Stimulated activated naive CD8-positive, alpha-beta T cell treated with anti-CD3 and anti-CD28 coated beads, Interleukin-15, amount 100 ng/mL, for 72 hours (primary cell): ENCODE measurements at places on chromosomes 1 and 21.

DNA sequence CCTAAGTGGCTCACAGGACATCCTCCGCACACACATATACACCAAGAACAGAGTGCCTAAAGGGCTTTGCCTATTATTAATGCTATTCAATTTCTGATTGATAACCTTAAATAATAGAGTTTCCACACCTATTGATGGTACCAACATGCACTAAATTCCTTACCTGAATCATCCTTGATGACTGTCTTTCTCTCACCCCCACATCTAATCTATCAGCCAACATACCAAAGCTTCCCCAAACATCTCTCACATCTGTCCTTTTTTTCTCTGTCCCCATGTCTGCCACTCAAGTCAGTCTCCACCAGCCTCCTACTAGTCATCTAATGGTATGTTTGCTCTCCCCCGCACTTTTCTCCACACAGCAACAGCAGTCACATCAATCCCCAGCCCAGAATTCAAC, 174.4 kb downstream of the DSCAM start:
- DNase-seq: no peak

DNA sequence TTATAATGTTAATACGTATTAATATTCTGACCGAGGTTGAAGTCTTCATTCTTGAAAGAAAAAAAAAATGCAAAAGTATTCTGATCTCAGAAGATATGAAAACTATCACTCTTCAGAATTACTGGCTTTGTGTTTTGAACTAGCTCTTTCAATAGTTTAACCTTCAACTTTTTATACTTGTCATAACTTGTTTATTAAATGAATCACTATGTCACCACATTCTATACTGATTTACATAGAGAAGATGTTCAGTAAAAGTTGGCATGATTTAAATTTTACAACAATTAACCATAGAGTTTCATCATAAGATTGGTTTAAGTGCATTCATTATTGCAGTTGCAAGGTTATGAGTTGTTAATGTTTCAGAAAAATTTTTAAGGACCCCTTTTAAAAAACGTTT, 57.3 kb downstream of the HS2ST1 start:
- no peak for DNase-seq

DNA sequence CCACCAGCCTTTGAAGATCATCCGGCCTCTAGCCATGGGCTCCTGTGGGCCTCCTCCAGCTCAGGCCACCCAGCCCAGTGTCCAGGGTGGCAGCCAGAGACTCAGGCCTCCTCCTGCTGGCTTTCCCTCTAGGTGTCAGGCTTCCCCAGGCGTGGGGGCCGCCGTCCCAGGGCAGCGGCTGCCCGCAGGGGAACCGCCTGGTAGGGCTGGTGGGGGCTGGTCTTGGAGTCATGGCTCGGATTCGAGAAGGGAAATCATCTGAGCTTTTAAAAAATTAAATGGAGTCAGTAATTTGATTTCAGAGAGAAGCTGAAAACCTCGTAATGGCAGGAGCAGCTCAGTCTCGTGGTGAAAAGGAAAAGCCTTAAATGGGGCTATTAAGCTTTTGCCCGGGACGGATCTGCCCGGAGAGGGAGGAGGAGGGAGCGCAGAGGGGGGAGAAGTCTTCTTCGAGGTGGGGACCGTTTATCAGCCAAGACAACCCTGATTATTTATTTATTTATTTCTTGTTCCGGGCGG, 66.4 kb upstream of the TARDBP start:
- DNase-seq: no peak

- DNase-seq: no peak
Measured at GRCh38 chr1:209238356-209238755, 345.2 kb upstream of the CAMK1G start.

GRCh38 chr1:150444232-150444631, 43.0 kb upstream of the TARS2 start:
- no peak for DNase-seq

GRCh38 chr21:42941696-42942085, 16.3 kb upstream of the ERVH48-1 start:
- DNase-seq: no peak

GRCh38 chr1:6052543-6053205, 7.0 kb downstream of the KCNAB2 start:
- peak; percentile 8 for DNase-seq

GRCh38 chr1:211474451-211474850, 17.5 kb downstream of the RD3 start:
- DNase-seq: no peak

DNA sequence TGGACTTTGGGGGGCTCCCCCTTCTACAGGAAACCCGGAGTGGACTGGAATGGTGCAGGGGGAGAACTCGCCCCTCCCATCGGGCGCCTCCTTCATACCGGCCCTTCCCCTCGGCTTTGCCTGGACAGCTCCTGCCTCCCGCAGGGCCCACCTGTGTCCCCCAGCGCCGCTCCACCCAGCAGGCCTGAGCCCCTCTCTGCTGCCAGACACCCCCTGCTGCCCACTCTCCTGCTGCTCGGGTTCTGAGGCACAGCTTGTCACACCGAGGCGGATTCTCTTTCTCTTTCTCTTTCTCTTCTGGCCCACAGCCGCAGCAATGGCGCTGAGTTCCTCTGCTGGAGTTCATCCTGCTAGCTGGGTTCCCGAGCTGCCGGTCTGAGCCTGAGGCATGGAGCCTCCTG, at the start of gene TNFRSF14:
Gene TNFRSF14, plus strand, starts transcription at position 95 of the 401 bp plus-strand sequence. Its CDS starts 294 bp downstream, at position 389.
- peak; percentile 76 for DNase-seq
